ENCODE measurements at places on chromosomes 2 and 18.

GRCh38 chr2:176193048-176193447 lies 4.6 kb downstream of the HOXD1 start:
- DNase-seq, result no peak

DNA sequence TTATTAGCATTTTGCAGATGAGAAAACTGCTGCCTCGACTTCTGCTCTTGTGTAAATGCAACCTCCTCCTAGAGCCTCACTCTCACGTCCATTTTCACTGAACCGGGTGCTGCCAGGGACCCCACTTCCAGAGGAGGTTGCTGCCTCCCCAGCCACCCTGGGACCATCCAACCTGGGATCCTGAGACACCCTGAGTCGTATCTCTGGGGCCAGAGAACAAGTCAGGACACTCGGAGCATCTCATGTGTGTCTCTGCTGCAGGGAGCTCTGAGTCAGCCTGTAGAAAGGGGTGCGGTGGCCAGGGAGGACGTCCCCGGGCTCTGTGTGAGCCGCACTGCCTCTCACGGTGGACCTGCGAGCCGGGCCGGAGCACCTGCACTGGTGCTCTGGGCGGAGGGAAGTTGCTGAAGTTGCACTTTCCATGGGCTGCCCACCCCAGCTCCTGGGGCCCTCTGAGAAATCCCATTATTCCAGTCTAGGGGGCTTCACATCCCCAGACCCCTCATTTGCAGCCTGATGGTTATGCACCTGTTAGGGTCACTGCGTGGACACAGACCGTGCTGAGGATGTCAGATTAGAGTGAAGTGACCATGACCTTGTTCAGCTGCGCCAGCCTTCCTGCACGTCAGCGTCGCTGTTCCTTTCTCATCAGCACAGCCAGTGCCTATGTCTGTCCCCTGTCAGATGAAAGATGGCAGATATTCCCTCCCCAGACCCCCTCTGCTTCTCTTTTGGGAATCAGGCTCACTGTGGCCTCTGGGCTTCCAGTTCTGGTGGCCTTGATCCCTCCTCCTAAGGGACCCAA lies 230.4 kb downstream of the KLHL29 start:
- no peak for DNase-seq

- no peak for DNase-seq
Observed at GRCh38 chr18:10378688-10379420, 75.6 kb upstream of the APCDD1 start.

GRCh38 chr2:212928681-212929080 lies 222.7 kb downstream of the IKZF2 start:
- DNase-seq, result no peak

DNA sequence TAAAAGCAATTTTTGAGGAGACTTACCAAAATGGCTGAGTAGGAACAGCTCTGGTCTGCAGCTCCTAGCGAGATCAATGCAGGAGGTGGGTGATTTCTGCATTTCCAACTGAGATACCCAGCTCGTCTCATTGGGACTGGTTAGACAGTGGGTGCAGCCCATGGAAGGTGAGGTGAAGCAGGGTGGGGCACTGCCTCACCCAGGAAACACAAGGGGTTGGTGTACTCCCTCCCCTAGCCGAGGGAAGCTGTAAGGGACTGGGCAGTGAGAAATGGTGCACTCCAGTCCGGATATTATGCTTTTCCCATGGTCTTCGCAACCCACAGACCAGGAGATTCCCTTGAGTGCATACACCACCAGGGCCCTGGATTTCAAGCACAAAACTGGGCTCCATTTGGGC lies 419.0 kb downstream of the NUP35 start:
- no peak for DNase-seq

- no peak for DNase-seq
Observed at GRCh38 chr18:46397174-46397573, 259.8 kb downstream of the LOXHD1 start.

GRCh38 chr2:51212374-51212773 lies 180.4 kb upstream of the NRXN1 start:
- DNase-seq, result no peak

DNA sequence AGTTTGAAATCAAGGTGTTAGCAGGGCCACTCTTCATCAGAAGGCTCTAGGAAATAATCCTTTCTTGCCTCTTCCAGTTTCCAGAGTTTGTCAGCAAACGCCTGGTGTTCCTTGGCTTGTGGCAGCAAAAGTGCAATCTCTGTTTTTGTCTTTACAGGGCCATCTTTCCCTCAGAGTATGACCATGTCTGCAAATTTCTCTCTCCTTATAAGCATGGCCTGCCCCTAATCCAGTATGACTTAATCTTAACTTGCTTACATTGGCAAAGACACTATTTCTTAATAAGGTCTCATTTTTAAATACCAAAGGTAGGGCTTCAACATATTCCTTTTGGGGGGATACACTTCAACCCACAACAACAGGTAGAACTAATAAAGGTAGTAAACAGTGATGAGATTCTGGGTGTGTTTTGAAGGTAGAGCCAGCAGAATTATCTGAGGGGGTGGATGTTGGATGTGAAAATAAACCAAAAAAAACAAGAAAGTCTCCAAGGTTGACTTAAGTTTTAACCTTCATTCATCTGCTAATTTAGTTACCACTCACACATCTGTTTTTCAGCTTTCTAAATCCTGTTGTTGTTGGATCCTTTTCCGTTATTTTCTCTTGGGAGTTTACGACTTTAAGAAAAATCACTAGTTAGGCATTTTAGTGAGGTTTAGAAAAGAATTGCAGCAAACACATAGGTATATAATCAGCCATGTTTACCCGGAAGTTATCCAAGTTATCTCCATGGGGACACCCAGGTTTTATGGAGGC lies 234.4 kb upstream of the FIGN start:
- DNase-seq, result no peak

DNA sequence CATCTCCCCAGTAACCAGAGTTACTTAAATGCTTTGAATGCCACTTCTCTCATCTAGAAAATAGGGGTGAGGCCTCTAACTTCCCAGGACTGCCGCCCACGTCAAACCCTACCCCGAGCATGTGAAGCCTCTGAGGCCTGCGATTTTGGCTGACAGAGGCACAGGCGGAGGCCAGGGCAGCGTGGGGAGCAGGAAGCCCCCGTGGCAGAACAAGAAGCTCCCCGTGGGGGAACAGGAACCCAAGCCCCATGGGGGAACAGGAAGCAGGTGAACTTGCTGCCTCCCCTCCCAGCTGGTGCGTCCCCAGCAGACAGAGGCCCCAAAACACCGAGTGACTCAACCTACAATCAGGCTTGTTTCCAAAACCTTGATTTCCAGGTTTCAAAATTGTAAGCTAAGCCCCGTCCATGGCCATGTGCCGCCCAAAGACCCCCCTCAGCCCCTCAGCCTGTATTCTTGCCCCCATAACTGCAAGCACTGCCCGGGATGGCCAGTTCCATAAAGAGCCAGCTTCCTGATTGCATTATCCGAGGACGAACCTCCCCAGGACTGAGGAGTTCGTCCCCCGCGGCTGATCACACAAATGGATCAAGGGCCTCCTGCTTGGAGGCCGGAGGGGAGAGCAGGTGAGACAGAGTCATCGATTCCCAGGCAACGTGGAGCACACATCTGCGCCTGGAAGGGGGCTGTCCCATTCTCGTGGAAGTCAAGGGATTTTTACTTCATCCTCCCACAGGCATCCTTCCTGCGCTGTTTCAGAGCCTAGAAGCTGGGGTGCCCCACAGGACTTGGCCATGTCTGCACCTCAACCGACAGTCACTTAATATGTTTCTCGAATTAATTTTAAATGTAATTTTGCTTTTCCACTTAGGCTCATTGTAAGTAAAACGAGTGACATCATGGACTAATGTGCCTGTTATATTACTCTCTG lies 36.3 kb upstream of the CTDP1 start:
- no peak for DNase-seq
